ENCODE measurements at places on chromosomes 13 and 19.

- no peak for DNase-seq
These were observed 11.8 kb downstream of the CCDC97 start for GRCh38 chr19:41321600-41322270.

DNA sequence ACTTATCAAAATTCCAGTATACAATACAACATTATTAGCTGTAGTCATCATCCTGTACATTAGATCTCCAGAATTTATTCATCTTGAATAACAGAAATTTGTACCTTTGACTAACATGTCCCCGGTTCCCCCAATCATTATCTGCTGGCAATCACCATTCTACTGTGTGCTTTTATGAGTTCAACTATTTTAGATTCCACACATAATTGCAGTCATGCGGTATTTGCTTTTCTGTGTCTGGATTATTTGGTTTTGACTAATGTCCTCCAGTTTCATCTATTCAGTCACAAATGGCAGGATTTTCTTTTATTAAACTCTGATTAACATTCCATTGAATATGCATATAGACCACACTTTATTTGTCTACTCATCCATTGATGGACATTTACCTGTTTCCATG is 530.7 kb upstream of the SLITRK1 start:
- DNase-seq: no peak

- DNase-seq: no peak
These were observed 4.3 kb upstream of the LRFN3 start for GRCh38 chr19:35931874-35932202.

DNA sequence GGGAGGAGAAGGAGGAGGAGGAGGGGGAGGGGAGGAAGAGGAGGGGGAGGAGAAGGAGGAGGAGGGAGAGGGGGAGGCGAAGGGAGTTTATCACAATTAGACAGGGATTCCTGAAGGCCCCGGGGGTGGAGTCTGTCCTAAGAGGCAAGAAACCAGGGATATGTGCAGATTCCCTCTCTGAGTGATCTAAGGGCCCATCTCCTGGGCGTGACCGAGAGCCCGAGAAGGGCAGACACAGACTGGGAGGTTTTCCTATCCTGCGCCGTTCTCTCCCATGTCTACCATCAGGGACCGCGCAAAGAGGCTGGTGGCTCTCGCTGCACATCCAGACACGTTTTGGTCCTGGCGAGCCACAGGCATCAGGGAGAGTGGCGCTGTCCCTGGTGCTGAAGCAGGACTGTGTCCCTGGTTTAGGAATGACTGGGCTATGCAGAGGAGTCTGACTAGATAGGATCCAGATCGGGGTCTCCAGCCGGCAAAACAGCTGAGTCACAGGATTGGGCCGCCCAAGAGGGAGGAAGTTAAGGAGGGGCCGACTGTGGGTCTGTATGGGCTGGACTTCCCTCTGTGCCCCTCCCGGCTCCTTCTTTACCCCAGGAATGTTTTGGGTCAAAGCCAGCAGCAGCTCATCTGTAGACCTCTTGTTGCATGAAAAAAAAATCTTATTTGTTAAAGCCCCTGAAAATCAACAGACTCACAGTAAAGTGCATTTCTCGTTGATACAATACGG is 17.9 kb upstream of the ZNF175 start:
- DNase-seq: no peak

DNA sequence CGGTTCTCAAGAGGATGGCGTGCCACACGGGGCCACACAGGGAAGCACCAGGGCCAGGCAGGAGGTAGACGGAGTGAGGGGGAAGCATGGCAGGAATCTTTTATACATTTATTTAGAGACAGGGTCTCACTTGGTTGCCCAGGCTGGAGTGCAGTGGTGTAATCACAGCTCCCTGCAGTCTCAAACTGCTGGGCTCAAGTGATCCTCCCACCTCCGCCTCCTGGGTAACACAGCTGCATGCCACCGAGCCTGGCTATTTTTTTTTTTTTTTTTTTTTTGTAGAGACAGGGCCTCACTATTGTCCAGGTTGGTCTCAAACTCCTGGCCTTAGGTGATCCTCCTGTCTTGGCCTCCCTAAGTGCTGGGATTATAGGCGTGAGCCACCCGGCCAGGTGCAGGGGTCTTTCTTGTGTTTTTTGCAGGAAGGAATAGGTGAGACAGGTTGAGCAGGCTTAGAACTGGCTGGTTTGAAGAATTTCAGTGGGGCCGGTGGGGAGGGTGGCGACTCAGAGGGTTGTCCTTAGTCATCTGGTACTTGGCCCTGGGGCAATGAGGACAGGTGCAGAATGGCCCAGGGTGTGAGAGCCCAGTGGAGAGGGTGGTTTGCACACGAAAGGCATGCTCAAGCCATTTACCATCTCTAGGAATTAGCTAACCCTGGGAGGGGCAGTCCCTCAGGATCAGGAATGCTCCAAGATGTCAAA is 7.6 kb downstream of the SSC5D start:
- DNase-seq: no peak

- DNase-seq: no peak
These were observed 11.2 kb downstream of the HAS1 start for GRCh38 chr19:51712461-51713081.

DNA sequence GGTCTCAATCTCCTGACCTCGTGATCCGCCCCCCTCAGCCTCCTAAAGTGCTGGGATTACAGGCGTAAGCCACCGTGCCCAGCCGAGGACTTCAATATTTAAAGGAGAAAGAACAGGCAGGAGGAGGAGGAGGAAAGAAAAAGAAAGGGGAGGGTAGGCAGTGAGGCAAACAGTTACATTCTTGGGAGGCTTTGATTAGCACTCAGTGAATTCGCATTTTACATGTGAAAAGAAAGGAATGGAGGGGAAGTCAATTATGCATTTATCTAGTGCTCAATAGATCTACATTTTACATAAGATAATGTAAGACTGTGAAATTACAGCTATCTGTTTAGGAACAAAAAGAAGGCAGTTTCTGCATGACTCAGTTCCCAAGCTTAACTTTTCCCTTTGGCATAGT is 30.9 kb upstream of the CXCL17 start:
- DNase-seq: no peak

DNA sequence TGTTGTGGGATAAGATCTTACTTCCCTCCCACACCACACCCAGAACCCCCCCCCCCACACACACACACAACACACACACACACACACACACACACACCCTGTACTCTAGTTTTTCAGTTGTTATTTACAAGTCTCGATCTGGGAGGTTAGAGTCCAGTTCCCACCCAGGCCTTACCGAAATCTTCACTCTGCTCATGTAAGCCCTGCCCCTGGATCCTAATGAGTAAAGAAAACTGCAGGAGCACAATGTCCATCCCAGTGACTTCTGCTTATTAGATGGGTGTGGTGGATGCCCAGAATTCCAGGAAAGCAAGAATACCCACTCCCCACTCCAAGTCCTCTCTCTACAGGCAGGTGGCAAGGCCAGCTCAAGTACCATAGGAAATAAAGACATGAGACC is 23.0 kb downstream of the STARD13 start:
- no peak for DNase-seq

DNA sequence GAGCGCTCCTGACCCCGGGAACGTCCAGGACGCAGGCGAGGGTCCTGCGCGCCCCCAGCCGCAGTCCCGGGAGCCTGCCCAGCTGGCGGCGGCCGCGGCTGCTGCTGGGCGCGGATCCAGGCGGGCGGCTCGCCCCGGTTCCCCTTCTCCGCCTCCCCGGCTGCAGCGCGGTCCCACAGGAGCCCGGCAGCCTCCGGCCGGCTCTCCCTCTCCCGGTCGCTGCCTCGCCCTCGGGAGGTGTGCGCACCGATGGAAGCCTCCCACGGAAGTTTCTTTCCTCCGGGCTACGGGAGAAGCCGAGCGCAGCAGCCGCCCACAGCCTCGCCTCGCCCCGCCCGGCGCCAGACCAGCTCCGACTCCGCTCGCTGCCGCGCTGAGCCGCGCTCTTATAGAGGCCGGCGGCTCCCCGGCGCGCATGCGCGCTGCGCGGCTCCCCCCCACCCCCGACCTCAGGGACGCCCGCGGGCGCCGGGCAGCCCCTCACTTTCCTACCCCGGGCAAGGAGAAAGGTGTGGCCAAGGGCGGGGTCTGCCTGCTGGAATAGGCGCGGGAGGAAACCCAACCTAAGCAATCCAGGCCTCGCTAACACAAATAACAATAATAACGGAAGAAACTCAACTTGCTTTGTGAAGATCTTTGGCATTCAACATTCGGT is at the start of gene SHISA2:
TSS of gene SHISA2 (minus strand) at position 360 of the 655 bp plus-strand sequence. CDS start 1,041 bp downstream, outside the sequence.
- no peak for DNase-seq

GRCh38 chr19:15299568-15300409 is 32.5 kb downstream of the BRD4 start:
- no peak for DNase-seq

DNA sequence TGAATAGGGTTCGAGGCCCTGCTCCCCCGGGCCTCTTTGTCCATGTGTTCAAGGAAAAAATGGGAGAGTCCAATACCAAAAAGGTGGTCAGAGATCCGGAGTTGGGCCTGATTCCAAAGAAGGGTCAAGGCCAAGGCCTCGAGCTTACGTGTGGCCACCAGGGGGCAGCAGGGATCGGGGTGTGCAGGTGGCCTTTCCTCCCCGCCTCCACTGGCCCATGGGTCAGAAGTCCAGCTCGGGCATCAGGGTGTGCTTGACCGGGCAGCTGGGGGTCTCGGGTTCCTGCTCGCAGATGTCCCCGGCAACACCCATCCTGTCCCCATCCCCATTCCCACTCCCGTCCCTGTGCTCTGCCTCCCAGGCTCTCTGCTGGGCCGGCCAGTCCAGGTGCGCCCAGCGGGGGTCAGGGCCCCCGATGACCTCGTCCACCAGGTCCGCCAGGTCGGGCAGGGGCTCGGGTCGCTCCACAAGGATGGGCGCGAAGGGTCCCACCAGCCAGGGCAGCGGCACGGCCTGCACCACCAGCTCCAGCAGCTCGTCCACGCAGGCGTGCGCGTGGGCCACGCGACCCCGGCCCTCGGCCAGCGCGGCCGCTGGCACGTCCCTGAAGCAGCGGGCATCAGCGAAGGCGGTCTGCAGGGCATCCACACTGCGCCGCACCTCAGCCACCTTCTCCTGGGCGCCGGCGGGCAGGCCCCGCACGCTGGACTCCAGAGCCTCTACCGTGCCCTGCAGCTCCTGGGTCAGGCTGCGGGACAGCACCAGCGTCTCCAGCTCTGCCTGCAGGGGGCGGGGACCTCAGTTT is 5.2 kb upstream of the PLIN4 start:
- no peak for DNase-seq
